ENCODE measurements at places on chromosomes 2 and 18. TPM values are rescaled to one million over a fixed set of nuclear protein-coding genes. Genes with fewer than 3 reads are reported as not detected.

Gene COPS9
- total RNA-seq: 170 TPM

Gene PSMA8
- not detected for total RNA-seq

Gene SCTR
- 69.0 TPM for total RNA-seq

DNA sequence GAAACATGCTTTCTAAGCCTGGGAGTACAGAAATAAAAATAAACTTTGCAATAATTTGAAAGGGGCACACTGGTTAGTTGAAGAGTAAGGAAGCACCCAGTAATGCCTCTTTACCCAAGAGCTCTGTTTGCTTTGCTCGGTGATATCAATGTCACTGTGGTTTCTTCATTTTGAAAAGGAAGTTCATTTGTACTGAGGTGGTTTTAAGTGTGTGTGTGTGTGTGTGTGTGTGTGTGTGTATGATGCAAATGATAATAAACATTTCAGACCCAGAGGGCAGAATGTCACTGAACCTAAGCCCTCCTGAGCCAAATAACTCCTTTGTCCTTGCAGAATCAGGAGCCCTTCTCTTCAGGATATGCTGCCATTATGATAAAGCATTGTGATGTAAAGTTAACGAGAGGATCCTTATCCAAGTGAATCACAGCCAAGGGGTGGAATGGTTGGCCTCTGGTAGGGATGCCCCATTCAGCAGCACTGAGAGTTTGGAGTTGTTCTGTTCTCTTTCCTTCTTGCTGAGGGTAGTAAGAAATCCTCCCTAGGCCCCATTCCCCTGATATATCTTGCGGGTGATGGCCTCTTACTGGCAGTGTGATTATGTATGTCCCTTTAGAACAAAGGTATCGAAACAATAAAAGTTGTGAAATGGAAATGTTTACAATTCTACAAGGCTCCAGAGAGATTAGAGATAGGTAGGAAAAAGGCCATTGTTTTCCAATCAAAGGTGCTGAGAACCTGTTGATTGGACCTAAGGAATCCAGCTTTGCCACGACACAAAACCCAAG lies 7.6 kb downstream of the ITGA6 start:
- peak overlapping the region; percentile 10 for H3K27ac ChIP-seq
- peaks cover 97% of the 10 kb centered on the region for H3K4me1 ChIP-seq
- no peaks in the 10 kb centered on the region for H3K27me3 ChIP-seq

GRCh38 chr2:236177967-236178889 lies 10.0 kb upstream of the GBX2 start:
- peak; percentile 41 for DNase-seq
- H3K36me3 ChIP-seq: no peaks in the 10 kb centered on the region
- no peak overlapping the region for H3K4me3 ChIP-seq
- H3K27me3 ChIP-seq: no peaks in the 10 kb centered on the region
- peaks cover 27% of the 10 kb centered on the region for H3K4me1 ChIP-seq

GRCh38 chr18:77052297-77052982 lies 80.1 kb downstream of the MBP start:
- H3K36me3 ChIP-seq: no peaks in the 10 kb centered on the region
- no peak for DNase-seq
- no peaks in the 10 kb centered on the region for H3K27me3 ChIP-seq
- H3K4me1 ChIP-seq: peaks cover 36% of the 10 kb centered on the region
- H3K27ac ChIP-seq: no peak overlapping the region

Gene FHOD3
- total RNA-seq: 0.52 TPM

GRCh38 chr2:238974501-238975166 lies 126.7 kb downstream of the TWIST2 start:
- H3K27ac ChIP-seq: no peak overlapping the region
- H3K4me3 ChIP-seq: no peak overlapping the region

GRCh38 chr18:33577685-33578517 lies at the start of gene ASXL3:
Gene ASXL3 (plus strand): TSS chr18:33578219. CDS start chr18:33578632, 413 bp downstream.
- H3K4me3 ChIP-seq: peak within 1 kb of the TSS; percentile 50
- no peaks in the 10 kb centered on the region for H3K36me3 ChIP-seq
- H3K27ac ChIP-seq: peak within 1 kb of the TSS; percentile 64
- peak; percentile 40 for DNase-seq
- peaks cover 8% of the 10 kb centered on the region for H3K4me1 ChIP-seq

Gene EEF1B2
- total RNA-seq: 397 TPM

Gene NTSR2
- not detected for total RNA-seq

Gene GPR35
- total RNA-seq: 0.33 TPM

GRCh38 chr2:18500333-18500732 lies 60.1 kb downstream of the RDH14 start:
- no peak overlapping the region for H3K27ac ChIP-seq
- no peak overlapping the region for H3K4me3 ChIP-seq

GRCh38 chr2:86398500-86399474 lies 42.4 kb upstream of the KDM3A start:
- H3K36me3 ChIP-seq: no peaks in the 10 kb centered on the region
- H3K27ac ChIP-seq: no peak overlapping the region
- H3K27me3 ChIP-seq: no peaks in the 10 kb centered on the region

DNA sequence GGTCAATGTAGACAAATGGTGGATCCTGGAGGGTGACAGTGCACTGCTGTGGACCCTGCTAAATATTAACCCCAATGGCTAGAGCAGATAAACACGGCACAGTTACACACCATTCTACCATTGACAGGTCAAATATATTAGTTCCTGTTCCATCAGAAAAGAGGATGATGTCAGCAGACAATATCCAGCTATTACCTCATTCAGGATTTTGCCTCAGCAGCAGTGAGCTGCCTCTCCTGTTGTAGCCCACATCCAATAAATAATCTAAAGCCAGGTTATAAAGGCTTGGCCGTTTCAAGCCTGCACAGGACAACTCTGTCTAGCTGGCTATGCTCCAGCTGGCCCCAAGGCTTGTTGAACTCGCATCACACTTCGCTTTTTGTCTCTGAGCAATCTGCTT lies 31.6 kb upstream of the NETO1 start:
- H3K4me1 ChIP-seq: no peaks in the 10 kb centered on the region
- DNase-seq: no peak
- H3K27ac ChIP-seq: no peak overlapping the region
- no peak overlapping the region for H3K4me3 ChIP-seq
- no peaks in the 10 kb centered on the region for H3K27me3 ChIP-seq

DNA sequence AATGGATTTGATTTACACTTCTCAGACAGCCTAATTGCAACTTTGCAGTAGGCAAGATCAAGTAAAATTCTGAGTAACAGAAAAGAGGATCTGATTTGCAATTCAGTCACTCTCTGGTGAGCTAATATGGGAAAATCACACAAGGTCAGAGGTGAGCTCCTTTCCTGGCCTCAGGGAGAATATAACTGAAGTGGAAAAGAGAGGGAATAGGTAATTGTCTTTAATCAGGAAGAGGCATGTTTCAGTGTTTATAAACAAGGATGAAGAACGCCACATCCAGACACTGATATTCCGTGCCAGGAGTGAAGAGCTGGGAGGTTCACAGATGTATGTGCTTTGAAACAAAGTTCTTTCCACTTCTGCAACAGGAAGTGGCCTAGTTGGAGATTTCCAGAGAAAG lies 127.1 kb downstream of the ETAA1 start:
- H3K27ac ChIP-seq: no peak overlapping the region
- H3K4me1 ChIP-seq: no peaks in the 10 kb centered on the region
- no peak overlapping the region for H3K4me3 ChIP-seq
- DNase-seq: no peak
- no peaks in the 10 kb centered on the region for H3K27me3 ChIP-seq

Gene CYP1B1
- total RNA-seq: 9.1 TPM

GRCh38 chr2:133829450-133830020 lies 261.3 kb upstream of the NCKAP5 start:
- H3K27ac ChIP-seq: no peak overlapping the region
- no peaks in the 10 kb centered on the region for H3K36me3 ChIP-seq
- no peak overlapping the region for H3K4me3 ChIP-seq
- no peaks in the 10 kb centered on the region for H3K27me3 ChIP-seq

DNA sequence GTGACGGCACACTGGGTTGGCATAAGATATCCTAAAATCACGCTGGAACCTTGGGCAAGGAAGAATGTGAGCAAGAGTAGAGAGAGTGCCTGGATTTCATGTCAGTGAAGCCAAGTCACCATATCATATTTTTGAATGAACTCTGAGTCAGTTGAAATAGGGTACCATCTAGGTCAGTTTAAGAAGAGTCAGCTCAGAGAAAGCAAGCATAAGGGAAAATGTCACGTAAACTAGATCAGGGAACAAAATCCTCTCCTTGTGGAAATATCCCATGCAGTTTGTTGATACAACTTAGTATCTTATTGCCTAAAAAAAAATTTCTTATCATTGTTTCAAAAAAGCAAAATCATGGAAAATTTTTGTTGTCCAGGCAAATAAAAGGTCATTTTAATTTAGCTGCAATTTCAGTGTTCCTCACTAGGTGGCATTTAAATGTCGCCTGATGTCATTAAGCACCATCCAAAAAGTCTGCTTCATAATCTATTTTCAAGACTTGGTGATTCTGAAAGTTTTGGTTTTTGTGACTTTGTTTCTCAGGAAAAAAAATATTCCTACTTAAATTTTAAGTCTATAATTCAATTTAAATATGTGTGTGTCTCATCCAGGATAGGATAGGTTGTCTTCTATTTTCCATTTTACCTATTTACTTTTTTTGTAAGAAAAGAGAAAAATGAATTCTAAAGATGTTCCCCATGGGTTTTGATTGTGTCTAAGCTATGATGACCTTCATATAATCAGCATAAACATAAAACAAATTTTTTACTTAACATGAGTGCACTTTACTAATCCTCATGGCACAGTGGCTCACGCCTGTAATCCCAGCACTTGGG lies 19.6 kb downstream of the RSAD2 start:
- no peaks in the 10 kb centered on the region for H3K27me3 ChIP-seq
- DNase-seq: no peak
- no peak overlapping the region for H3K27ac ChIP-seq
- no peaks in the 10 kb centered on the region for H3K36me3 ChIP-seq

GRCh38 chr2:119292226-119292625 lies 68.6 kb downstream of the STEAP3 start:
- no peaks in the 10 kb centered on the region for H3K27me3 ChIP-seq
- H3K4me1 ChIP-seq: peaks cover 13% of the 10 kb centered on the region
- no peak overlapping the region for H3K4me3 ChIP-seq
- H3K36me3 ChIP-seq: no peaks in the 10 kb centered on the region
- no peak overlapping the region for H3K27ac ChIP-seq

- H3K27me3 ChIP-seq: no peaks in the 10 kb centered on the region
- H3K4me3 ChIP-seq: no peak overlapping the region
- no peaks in the 10 kb centered on the region for H3K36me3 ChIP-seq
- no peaks in the 10 kb centered on the region for H3K4me1 ChIP-seq
Measured at GRCh38 chr2:181371782-181372645, 85.2 kb upstream of the ITGA4 start.

Gene IL1F10
- total RNA-seq: not detected

- no peaks in the 10 kb centered on the region for H3K4me1 ChIP-seq
- H3K27ac ChIP-seq: no peak overlapping the region
- H3K27me3 ChIP-seq: no peaks in the 10 kb centered on the region
- H3K36me3 ChIP-seq: peaks cover 31% of the 10 kb centered on the region
Measured at GRCh38 chr2:134952608-134953007, 34.0 kb downstream of the CCNT2 start.

- H3K4me3 ChIP-seq: no peak overlapping the region
- H3K27ac ChIP-seq: no peak overlapping the region
- H3K4me1 ChIP-seq: no peaks in the 10 kb centered on the region
- DNase-seq: no peak
- H3K36me3 ChIP-seq: no peaks in the 10 kb centered on the region
Measured at GRCh38 chr18:45412577-45412976, 202.7 kb upstream of the SLC14A2 start.

DNA sequence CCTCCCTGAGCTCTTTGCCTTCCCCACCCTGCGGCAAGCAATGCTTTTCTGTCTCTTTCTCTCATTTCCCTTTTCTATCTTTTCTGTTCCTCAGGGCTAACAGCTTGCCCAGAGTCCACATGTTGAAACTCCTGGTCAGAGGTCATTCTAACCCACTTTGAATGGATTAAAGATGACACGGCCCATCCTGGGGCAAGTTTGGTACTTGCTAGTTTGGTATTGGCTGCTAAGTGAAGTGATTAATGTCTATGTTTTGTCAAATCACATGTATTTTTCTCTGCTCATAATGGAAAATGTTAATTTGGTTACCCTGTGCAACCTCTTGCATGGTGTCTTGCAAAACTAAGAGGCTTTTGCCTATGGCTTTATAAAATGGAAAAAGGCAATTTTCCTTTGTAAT lies 960.2 kb downstream of the CNTNAP5 start:
- no peaks in the 10 kb centered on the region for H3K36me3 ChIP-seq
- H3K4me3 ChIP-seq: no peak overlapping the region
- H3K4me1 ChIP-seq: no peaks in the 10 kb centered on the region
- no peak overlapping the region for H3K27ac ChIP-seq

- no peak overlapping the region for H3K4me3 ChIP-seq
- H3K4me1 ChIP-seq: no peaks in the 10 kb centered on the region
- peak; percentile 71 for DNase-seq
- no peaks in the 10 kb centered on the region for H3K36me3 ChIP-seq
- no peak overlapping the region for H3K27ac ChIP-seq
Measured at GRCh38 chr2:238459081-238459629, 32.4 kb downstream of the ASB1 start.

Gene SCLY
- total RNA-seq: 18.5 TPM

DNA sequence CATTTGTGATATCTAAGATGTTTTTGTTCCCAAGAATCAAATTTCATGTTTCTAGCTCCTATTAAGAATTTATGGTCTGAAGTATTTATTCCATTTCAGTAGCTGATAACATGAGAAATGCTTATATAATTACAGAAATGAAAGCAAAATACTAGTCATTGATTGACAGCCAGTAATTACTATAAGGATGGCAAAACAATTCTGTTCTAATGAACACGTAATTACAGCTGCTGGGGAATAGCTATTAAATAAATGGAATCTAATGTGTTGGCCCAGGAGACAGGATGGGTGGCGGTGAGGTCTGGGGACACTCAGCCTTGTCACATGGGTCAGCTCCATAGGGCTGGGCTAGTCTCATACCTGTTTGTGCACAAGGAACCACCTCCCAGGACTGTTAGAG lies 263.5 kb downstream of the FHOD3 start:
- no peaks in the 10 kb centered on the region for H3K36me3 ChIP-seq
- H3K27me3 ChIP-seq: no peaks in the 10 kb centered on the region
- DNase-seq: no peak
- no peak overlapping the region for H3K27ac ChIP-seq
- no peak overlapping the region for H3K4me3 ChIP-seq

DNA sequence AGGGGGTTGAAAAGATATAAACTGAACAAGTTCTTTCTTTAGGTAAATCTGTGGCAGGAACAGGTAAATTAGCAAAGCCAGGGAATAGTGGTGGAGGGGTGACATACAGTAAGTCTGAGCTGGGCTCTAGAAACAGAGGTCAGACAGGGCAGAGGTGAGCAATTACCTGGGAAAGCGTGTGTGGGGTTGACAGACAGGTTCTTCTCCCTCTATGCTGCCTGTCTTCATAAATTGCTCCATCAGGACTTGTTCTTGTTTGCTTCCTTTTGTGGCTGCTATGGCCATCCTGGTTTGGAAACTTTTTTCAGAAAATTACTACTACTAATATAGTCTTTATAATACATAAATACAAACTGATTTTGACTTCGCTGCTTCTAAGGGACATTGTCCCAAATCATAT lies 3.4 kb upstream of the ANKRD12 start:
- peaks cover 5% of the 10 kb centered on the region for H3K36me3 ChIP-seq
- DNase-seq: no peak
- no peak overlapping the region for H3K4me3 ChIP-seq

Gene RDH14
- total RNA-seq: 11.9 TPM

Measured in body of pancreas (tissue), 4 donors.